ENCODE measurements at places on chromosomes 2 and 18. TPM values are rescaled to one million over a fixed set of nuclear protein-coding genes. Genes with fewer than 3 reads are reported as not detected.

FMNL2 gene
- 16.5 TPM for total RNA-seq

SERPINB4 gene
- not detected for total RNA-seq

IL36G gene
- total RNA-seq = not detected

SERPINB11 gene
- not detected for total RNA-seq

CCDC74B gene
- total RNA-seq = 2.0 TPM

METAP1D gene
- 2.3 TPM for total RNA-seq

EML4 gene
- total RNA-seq = 51.1 TPM

NOL4 gene
- not detected for total RNA-seq

CIB4 gene
- total RNA-seq = not detected
